ENCODE measurements at places on chromosomes 12 and 14. TPM values are rescaled to one million over a fixed set of nuclear protein-coding genes. Genes with fewer than 3 reads are reported as not detected.

PKP2 gene
- 0.52 TPM for polyA plus RNA-seq

CCDC63 gene
- polyA plus RNA-seq, result not detected

UBE3B gene
- polyA plus RNA-seq, result 24.0 TPM

PPP4R4 gene
- 1.2 TPM for polyA plus RNA-seq

DNA sequence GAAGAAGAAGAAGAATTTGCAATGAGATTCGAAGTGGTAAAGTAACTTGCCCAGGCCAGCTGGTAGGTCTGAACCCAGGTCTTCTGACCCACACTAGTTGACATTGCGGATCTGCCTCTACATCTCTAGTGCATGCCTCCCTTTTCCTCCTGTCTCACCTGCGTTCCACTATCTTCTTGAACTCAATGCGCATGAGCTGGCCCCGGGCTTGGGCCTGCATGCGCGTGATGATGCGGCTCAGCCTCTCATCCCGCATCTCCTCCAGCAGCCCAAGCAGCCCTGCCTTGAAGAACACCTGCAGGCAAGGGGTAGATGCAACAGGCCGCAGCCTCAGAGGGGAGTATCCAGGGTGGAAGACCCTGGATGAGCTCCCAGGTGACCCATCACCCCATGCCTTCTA, 11.9 kb downstream of the MYH6 start:
- H3K36me3 ChIP-seq, result no peaks in the 10 kb centered on the region
- H3K4me1 ChIP-seq, result no peaks in the 10 kb centered on the region
- H3K4me3 ChIP-seq, result no peak overlapping the region
- no peak overlapping the region for H3K27ac ChIP-seq
- DNase-seq, result no peak
- H3K27me3 ChIP-seq, result no peaks in the 10 kb centered on the region

DNA sequence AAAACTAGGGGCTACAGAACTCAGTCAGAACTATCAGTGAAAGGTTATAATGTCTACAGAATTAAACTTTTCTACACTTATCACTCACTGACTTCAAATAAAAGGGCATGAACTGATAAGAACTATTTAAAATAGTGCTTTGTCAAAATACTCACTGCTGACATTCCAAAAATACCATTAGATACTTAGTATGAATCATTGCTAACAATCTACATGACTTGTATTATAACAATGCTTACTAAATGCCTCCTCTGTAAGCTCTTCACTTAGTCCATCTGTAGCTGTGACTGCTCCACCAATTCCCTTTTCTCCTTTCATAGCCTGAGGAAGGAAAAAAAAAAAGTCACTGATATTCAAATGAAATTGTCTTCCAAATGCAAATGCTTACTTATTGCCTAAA, 17.0 kb downstream of the NFYB start:
- H3K27ac ChIP-seq, result no peak overlapping the region
- H3K4me1 ChIP-seq, result no peaks in the 10 kb centered on the region
- DNase-seq, result no peak
- no peaks in the 10 kb centered on the region for H3K27me3 ChIP-seq
- H3K4me3 ChIP-seq, result no peak overlapping the region

- no peaks in the 10 kb centered on the region for H3K27me3 ChIP-seq
- no peak for DNase-seq
- H3K36me3 ChIP-seq, result no peaks in the 10 kb centered on the region
Observed at GRCh38 chr14:30518867-30519560, 39.9 kb upstream of the G2E3 start.

BMAL2 gene
- polyA plus RNA-seq, result 0.20 TPM

DNA sequence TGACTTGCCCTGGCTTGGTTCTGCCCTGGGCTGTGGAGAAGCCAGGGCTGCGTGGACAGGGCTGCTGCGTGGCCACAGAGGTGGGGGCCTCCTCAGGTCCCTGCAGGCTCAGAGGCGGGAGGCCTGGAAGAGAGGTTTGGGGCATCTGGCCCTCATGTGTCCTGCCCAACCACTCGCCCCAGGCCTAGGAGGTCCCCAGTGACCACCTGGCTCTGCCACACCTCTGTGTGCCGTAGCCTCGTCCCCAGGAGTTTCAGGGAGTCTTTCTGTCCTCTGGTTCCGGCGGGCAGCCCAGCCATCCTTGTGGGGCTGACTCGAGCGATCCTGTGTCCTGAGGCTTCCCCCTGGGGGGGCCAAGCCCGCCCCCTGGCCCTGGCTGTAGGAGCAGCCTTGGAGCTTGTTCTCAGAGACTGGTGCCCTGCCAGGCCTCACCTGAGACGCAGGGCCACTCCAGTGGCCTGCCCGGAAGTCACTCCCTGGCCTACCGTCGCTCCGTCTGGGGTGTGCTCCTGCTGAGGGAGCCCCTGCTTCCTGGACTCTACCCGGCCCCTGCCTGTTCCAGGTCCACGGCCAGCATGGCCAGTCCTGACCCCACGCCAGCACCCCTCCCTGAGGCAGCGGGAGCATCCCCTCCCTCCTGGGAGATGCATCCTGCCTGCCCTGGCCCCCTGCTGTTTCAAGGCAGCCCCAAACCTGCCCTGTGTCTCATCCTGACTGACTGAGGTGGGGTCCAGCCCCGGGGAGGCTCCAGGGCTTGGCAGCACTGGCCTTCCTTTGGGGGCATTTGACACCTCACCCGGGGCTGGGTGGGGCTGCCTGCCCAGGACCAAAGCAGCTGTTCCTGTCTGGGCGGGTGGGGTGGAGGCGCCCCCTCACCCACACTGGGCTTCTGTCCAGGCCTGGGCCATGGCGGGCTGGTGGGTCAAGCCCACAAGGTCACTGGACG, 13.9 kb downstream of the ASPG start:
- no peaks in the 10 kb centered on the region for H3K27me3 ChIP-seq
- peaks cover 4% of the 10 kb centered on the region for H3K4me1 ChIP-seq
- no peaks in the 10 kb centered on the region for H3K36me3 ChIP-seq
- no peak overlapping the region for H3K27ac ChIP-seq
- no peak overlapping the region for H3K4me3 ChIP-seq

- H3K27ac ChIP-seq, result no peak overlapping the region
- no peaks in the 10 kb centered on the region for H3K27me3 ChIP-seq
- no peaks in the 10 kb centered on the region for H3K4me1 ChIP-seq
- no peak for DNase-seq
- no peak overlapping the region for H3K4me3 ChIP-seq
Observed at GRCh38 chr12:108914121-108914531, 34.2 kb downstream of the DAO start.

FAM186B gene
- polyA plus RNA-seq, result not detected

- H3K27me3 ChIP-seq, result no peaks in the 10 kb centered on the region
- no peak for DNase-seq
- H3K4me1 ChIP-seq, result no peaks in the 10 kb centered on the region
- no peaks in the 10 kb centered on the region for H3K36me3 ChIP-seq
- H3K4me3 ChIP-seq, result no peak overlapping the region
Observed at GRCh38 chr14:88064841-88065240, 59.9 kb downstream of the GPR65 start.

DNA sequence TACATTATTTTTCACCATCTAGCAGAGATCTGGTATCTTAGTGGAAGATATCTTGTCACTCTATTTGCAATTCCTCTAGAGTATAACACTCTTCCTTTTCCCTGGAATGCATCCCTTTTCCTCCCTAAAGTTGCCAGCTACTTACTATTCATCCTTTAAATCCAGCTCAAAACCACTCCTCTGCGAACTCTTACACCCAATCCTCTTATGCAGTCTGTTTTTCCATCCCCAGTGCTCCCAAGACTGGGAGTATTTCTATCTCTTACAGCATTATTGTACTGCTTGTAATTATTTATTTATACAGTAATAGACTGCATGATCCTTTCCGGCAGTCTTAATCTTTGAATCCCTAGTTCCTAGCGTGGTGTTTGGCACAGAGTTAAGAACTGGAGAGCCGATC, 2.9 kb upstream of the SRGAP1 start:
- H3K27me3 ChIP-seq, result no peaks in the 10 kb centered on the region
- no peaks in the 10 kb centered on the region for H3K36me3 ChIP-seq
- H3K4me1 ChIP-seq, result peaks cover 15% of the 10 kb centered on the region
- DNase-seq, result no peak

RNASE1 gene
- not detected for polyA plus RNA-seq

GRCh38 chr14:81710232-81710845, 176.7 kb upstream of the SEL1L start:
- no peak overlapping the region for H3K4me3 ChIP-seq
- DNase-seq, result no peak
- H3K4me1 ChIP-seq, result no peaks in the 10 kb centered on the region
- no peaks in the 10 kb centered on the region for H3K27me3 ChIP-seq
- no peak overlapping the region for H3K27ac ChIP-seq

DNA sequence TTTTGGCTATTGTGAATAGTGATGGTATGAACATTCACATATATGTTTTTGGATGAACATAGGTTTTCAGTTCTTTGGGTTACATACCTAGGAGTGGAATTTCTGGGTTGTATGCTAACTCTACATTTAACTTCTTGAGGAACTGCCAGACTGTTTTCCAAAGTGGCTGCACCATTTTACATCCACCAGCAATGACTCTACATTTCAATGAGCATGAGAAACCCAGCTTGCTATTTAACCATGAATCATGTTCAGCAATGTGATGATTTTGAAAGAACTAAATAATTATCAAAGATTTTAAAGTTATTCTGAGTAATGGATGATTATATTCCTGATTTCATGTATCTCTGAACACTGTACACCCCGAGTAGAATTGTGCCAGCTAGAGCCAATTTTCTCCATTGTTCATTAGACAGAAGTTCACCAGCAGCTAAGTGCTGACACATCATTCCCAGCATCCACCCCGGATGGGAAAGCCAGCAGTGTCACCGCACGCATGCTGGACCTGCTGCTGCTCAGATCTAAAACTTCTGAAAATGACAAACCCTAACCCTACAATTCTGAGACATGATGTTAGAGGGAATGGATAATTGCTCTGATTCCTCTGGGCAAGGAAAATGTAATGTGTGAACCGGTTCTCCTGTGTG, 13.3 kb upstream of the ANAPC5 start:
- H3K27me3 ChIP-seq, result no peaks in the 10 kb centered on the region
- H3K4me1 ChIP-seq, result no peaks in the 10 kb centered on the region
- H3K36me3 ChIP-seq, result no peaks in the 10 kb centered on the region
- no peak overlapping the region for H3K4me3 ChIP-seq
- DNase-seq, result no peak
- no peak overlapping the region for H3K27ac ChIP-seq

ACRBP gene
- not detected for polyA plus RNA-seq

BCAT1 gene
- polyA plus RNA-seq, result 0.03 TPM

DNA sequence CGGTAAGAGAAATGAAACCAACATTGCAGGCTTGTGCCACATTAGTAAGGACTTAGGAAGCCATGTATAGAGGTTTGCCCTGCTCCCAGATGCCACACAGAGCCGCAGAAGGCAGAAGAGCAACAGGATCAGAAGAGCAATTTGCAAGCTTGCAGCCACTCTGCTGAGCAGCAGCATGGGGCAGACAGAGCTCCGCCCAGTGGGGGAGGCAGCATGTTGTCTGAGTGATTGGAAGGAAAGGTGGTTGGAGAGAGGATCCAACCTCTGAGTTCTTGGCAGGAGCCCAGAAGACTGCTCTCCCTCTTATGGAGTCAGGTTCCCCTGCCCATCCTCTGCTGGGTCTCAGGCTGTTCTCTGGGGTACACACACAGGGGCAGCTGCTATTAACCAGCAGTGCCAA, 2.3 kb upstream of the KRT6A start:
- no peaks in the 10 kb centered on the region for H3K36me3 ChIP-seq
- H3K27me3 ChIP-seq, result no peaks in the 10 kb centered on the region
- H3K4me3 ChIP-seq, result no peak overlapping the region
- DNase-seq, result no peak

DNA sequence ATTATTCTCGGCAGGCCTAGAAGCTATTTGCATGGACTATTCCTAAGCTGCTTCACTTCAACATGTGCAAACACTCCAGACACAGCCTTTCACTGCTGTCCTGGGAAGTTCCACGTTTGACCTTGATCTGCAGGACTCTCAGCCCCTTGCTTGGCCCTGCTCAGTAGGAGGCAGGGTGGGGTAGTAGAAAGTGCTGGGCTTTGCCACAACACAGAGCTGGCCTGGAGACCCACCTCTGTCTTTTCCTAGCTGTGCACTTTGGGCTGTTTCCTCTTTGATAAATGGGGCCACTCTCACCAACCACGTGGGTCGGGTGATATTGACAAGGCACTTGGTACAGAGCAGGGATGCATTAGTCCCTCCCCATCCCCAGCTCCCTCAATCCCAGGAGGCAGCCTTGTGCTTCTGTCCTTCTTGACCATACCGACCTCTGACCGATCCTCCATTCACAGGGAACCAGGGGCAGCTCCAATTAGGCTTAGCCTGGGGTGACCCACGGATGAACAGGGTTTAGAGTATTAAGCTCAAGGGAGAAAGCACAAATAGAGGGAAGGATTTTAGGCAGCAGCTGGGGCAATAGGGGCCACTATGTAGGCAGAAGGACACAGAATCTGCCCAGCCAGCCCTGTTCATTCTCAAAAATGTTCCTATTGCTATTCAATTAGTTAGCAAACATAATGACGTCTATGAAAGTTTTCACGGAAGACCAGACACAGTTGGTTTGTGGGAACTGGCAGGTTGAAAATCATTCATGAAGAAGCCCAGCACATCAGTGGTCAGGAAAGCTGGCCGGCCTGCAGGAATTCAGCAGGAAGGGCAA, 63.3 kb downstream of the SYNE3 start:
- peaks cover 5% of the 10 kb centered on the region for H3K4me1 ChIP-seq
- H3K27ac ChIP-seq, result no peak overlapping the region
- H3K27me3 ChIP-seq, result no peaks in the 10 kb centered on the region
- no peak for DNase-seq
- no peak overlapping the region for H3K4me3 ChIP-seq

DNA sequence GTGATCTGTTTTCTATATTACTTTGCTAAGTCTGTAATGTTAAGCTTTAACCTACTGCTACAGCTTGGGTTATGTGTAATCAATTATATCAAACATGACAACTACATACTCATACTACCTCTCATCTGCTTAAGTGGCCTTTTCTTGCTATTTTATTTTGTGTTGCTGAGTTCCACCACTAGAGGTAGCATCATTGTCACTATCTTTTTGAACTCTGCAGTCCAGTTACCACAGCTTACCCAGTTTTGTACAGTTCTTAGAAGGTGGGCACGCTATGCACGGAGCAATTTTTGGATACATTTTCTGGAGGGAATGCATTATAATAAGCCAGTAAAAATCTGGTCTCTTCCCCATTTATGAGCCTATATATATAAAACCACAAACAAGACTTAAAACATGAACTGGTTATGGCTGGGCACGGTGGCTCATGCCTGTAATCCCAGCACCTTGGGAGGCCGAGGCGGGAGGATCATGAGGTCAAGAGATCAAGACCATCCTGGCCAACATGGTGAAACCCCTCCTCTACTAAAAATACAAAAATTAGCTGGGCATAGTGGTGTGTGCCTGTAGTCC, 48.5 kb downstream of the SAV1 start:
- no peaks in the 10 kb centered on the region for H3K4me1 ChIP-seq
- H3K27ac ChIP-seq, result no peak overlapping the region
- DNase-seq, result peak; percentile 16
- H3K27me3 ChIP-seq, result no peaks in the 10 kb centered on the region
- H3K36me3 ChIP-seq, result no peaks in the 10 kb centered on the region

LRRC10 gene
- polyA plus RNA-seq, result not detected

AREL1 gene
- polyA plus RNA-seq, result 24.2 TPM

GRCh38 chr12:112900298-112901145, 6.2 kb upstream of the OAS1 start:
- no peaks in the 10 kb centered on the region for H3K27me3 ChIP-seq
- H3K27ac ChIP-seq, result no peak overlapping the region
- peak; percentile 39 for DNase-seq

CLEC6A gene
- not detected for polyA plus RNA-seq

- H3K36me3 ChIP-seq, result peaks cover 55% of the 10 kb centered on the region
- no peak overlapping the region for H3K4me3 ChIP-seq
- H3K27ac ChIP-seq, result no peak overlapping the region
- H3K4me1 ChIP-seq, result no peaks in the 10 kb centered on the region
Observed at GRCh38 chr14:103675957-103676356, 39.3 kb downstream of the XRCC3 start.
